Fibroblast of gingiva (primary cell): ENCODE measurements at places on chromosomes 4 and X.

DNA sequence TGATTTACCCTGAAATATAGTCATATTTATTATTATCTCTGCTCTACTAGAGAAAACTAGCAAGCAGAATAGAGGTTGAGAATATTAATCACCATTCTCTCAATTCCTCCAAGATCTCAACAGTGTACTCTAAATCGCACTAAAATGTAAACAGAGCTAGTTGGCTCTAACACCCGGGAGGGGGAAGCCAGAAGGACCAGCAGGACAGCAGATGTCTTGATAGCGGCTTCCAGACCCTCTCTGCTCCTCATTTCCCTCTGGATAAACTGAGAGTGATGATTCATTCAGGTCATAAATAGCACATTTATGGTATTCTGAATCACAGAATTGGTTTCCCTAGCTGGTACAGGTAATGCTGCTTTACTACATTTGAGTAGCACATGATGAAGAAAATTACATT, 82.5 kb downstream of the TBC1D9 start:
- peak; percentile 17 for DNase-seq

DNA sequence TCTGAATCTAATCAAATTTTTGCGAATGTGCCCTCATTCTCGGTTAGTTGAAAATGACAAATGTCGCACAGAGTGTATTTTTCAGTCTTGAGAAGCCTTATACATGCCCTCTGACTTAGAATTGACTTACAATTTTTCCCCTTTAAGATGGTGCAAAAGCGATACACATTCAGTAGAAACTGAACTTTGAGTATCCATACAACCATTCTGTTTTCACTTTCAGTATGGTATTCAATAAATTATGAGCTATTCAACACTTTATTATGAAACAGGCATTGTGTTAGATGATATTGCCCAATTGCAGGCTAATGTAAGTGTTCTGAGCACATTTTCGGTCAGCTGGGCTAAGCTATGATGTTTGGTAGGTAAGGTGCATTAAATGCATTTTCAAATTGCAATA, 43.4 kb downstream of the SLC9A7 start:
- peak; percentile 1 for DNase-seq

- no peak for DNase-seq
Observed at GRCh38 chr4:122815248-122815647, 11.4 kb upstream of the FGF2 start.

GRCh38 chrX:113399506-113400192, 559.0 kb upstream of the AMOT start:
- DNase-seq = peak; percentile 3

- DNase-seq = no peak
Observed at GRCh38 chrX:100650841-100651240, 6.8 kb downstream of the SRPX2 start.

DNA sequence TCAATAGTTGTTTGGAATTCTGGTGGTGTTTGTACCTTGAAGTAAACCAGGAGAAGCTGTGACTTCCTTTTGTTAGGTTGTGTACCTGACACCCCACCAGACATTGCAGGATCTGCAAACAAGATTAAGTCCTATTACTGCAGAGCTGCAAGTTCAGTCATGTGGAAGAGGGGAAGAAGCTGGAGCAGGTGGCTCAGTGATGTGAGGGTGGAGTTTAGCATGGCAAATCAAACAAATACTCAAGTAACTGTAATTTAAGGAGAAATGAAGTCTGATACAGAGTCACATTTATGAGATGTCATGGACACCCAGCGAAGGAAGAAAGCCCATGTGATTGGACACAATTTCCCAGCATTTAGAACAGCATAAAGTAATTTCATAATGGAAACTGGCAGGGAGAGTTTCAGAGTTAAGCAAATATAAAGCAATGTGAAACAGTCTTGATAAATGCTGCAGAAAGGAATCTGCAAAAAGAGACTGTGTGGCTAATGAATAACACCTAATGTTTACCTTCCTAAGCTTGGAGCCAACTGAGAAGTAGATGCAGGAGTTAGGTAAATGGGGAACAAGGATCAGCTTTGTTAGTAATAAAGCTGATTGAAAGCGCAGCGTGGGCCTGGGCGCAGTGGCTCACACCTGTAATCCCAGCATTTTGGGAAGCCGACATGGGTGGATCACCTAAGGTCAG, 249.1 kb downstream of the GBA3 start:
- DNase-seq = no peak

DNA sequence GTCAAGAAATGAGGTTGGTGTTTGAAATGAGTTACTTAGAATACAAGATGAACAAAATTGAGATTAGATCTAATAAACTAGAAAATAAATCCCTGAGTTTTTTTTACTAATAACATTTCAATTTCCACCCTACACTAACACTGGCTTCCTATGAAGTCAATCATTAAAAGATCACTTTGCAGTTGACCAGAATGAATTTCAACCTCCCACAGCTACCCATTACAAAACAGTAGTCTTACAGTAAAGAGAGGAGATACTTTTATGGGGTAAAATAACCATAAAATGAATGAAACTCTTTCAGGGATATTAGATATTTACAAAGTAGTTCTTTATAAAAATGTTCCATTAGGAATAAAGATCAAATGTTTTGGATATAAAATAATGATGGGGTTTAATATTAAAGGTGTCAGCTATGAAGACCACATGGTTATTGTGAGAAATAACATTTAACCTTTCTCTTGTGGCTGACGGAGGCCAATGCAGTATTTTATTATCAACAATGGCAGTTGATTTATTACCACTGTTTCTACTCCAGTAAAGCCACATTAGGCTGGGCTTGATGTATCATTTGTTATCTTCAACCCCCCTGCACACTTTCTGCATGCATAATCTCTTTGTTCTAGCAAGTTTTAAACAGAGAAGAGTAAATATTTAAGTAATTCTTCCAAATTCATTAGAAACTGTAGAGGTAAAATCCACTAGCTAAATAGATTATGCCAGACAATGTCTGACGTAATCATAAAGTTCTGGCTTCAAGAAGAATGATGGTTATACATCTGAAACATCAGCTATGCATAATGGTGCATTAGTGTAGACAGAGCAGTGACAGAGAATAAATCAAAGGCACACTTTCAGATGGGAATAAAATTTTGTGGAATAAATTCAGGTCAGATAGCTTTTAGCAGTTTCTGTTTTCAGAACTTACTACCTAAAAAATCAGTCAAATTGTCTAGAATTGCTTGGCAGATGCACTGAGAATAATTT, 516.6 kb downstream of the PCDH18 start:
- DNase-seq = no peak

GRCh38 chrX:150062292-150063137, 124.2 kb upstream of the EOLA2 start:
- peak; percentile 76 for DNase-seq

- no peak for DNase-seq
Observed at GRCh38 chrX:74162199-74162598, 141.8 kb upstream of the ZCCHC13 start.

DNA sequence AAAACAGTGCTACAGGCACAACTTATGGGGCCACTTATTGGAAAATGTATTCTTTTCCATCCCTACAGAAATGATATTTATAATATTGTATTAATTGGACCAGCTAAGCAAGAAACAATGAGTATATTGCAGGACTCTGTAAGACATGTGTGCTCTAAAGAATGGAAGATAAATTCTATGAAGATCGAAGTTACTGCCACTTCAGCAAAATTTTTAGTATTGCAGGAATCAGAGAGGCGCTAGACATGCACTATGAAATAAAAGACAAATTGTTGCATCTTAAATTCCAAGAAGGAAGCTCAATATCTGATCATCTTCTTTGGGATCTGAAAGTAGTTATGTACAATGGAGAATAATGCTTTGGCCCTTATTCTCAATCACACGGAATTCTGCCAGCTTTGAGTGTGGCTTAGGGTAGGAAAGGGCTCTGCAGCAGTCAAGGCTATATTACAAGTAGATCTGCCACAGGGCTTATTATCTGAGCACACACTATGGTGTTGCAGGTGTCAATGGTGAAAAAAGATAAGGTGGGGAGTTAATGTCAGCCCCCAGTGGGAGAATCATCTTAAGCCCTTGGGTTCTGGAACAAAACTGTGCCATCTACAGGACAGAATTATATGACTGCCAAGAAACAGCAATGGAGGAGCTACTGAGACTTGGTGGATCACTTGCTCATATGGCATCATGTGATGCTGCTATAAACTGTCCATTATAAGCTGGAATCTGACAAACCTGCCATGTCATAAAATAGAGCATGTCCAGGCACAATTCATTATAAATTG, 334.0 kb upstream of the NDST3 start:
- DNase-seq = no peak

- no peak for DNase-seq
Observed at GRCh38 chr4:152494020-152494419, 41.9 kb downstream of the FBXW7 start.

DNA sequence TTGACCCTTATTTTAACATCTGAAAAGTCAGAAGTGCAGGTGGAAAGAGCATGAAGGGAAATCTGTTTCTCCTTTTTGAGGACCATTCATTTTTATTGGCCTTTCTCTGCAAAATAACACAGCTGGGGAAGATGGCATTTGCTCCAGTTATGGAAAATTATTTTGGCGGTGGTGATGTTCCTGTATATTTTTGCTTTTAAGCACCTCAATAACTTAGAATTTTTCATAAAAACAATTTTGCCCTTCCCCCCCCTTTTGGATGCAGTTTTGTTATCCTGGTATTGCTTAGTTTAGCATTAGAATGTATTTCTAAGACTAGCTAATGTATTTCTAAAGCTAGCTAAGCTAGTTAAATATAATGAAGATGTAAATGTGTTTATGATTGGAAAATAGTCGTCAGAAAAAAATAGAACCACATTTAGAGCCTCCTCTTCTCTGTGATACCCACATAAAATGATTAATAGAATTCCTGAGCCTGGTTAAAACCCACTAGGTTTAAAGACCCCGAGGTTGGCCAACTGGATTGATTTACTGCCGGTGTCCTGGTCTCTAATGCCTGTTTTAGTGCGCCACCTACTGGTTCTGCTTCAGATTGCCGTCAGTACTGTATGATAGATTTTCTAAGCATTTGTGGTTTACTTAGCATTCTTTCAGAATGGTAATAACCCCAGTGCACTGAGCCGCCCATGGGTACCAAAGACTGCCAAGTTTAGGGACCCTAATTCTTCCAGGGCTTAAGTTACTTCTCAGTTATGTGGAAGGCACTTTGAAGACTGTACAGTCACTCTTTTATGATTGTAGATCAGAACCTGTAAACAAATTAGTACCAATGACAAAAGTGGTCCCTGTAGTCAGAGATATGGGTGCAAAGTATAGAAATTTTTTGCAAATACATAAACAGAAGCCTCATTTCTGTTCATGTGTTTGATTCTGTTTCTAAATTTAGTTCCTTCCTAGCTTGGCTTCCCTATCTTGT, 11.4 kb downstream of the KLF3 start:
- DNase-seq = peak; percentile 63

GRCh38 chr4:56892691-56893090, 15.0 kb upstream of the REST start:
- no peak for DNase-seq

- DNase-seq = no peak
Observed at GRCh38 chrX:12378253-12378652, 240.0 kb downstream of the FRMPD4 start.
